ENCODE measurements at places on chromosomes 13 and 19.

- no peak for DNase-seq
These were observed 554.1 kb downstream of the KCTD12 start for GRCh38 chr13:76331943-76332712.

DNA sequence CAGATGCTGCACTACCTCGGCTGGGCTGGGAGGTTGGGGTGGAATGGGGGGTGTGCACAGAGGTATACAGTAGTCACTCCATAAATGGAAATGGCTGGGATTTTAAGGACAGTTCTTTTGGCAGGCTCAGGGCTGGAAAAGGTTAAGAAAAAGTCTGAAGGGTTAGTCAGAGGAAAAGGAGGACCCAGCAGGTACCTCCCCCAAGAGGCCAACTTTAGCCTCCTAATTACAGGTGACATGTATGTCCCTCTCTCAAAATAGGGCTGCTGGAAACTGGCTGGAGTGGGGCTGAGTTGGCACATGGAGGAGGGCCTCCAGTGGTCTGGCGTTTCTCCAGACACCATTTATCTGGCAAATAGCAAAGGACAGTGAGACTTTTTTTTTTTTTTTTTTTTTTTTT is 994 bp downstream of the CCDC194 start:
- DNase-seq = no peak

DNA sequence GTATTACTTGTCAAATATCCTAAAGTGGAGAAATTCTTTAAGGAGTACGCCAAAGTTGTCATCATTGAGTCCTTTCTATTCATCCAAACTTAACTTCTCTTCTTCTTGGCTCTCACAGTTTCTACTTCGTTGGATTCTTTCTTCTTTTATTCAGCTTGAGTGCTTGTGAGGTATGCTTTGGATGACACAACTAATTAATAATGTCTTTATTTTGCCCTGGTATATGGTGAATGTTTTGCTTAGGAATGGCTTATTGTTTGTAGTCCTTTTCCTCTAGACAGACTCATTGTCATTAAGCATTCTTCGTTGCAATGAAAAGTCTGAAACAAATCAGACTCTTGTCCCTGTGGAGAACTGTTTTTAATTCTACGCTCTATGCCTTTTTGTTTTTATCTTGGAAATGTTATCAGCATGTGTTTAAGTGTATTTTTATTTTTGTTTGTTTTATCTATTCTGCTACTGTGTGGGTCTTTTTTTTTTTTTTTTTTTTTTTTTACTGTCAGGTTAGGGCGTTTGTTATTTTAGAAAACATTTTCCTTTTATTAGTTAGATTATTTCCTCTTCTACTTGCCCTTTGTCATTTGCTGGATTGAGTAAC is 471.5 kb downstream of the GPC6 start:
- no peak for DNase-seq

DNA sequence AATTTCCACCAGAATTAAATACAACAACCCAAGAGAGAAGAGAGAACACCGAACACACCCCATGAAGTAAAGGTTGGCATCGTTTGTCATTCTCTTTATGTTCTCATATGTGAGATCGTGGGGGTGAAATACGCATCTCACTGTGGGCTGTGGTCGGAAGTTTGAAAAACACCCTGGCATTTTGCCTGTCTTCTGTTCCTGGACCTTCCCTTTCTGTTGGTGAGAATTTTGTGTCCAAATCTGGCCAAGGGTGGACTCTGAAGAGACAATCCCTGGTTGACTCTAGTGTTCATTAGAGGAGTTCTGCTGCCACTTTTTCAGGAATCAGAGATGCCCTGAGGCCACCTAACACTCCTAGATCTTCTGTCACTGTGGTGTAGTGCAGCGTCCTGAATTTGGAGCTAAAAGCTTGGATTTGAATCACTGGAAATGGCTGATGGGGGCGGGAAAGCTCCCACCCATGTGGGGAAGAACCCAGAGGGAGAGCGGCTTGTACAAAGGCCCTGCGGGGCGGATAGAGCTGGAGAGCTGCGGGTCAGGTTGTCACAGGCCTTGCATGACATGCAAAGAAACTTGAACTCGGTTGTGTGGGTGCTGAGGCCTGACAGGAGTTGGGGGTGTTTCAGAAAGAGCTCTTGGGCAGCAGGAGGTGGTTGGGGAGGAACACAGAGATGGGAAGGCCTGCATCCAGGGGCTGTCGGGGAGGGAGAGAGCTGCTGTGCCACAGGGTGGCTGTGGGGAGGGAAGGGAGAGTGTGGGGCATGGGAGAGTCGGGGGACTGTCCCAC is 11.1 kb upstream of the SPATA13 start:
- DNase-seq = no peak

GRCh38 chr13:49308921-49309408 is 61.2 kb downstream of the CDADC1 start:
- no peak for DNase-seq

GRCh38 chr13:64075543-64076271 is 2660.1 kb upstream of the PCDH20 start:
- no peak for DNase-seq

GRCh38 chr19:33395561-33396550 is 22.3 kb downstream of the CEBPG start:
- no peak for DNase-seq

- no peak for DNase-seq
These were observed 1596.3 kb downstream of the PCDH9 start for GRCh38 chr13:65633806-65634205.
